ENCODE measurements at places on chromosomes 12 and 14. TPM values are rescaled to one million over a fixed set of nuclear protein-coding genes. Genes with fewer than 3 reads are reported as not detected.

GRCh38 chr12:125194163-125194773 is 129.0 kb downstream of the AACS start:
- no peak for DNase-seq
- H3K36me3 ChIP-seq: no peaks in the 10 kb centered on the region
- H3K4me1 ChIP-seq: no peaks in the 10 kb centered on the region
- peaks cover 25% of the 10 kb centered on the region for H3K27me3 ChIP-seq
- H3K4me3 ChIP-seq: no peak overlapping the region

DNA sequence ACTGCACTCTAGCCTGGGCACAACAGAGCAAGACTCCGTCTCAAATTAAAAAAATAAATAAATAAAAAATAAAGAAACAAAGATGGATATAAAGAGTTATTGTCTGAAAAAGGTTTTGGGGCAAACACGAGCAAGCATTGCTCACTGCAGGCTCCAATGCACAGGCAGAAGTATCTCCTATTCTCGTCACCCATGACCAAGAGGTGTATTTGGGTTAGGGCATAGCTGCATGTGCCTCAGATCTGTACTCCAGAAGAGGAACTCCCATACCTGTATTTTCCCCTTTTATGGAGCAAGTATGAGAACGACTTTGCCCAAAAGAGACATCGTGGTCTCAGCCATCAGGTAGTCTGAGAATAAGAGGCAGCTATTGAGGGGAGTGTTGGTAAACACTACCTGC is 10.2 kb upstream of the TCP11L2 start:
- H3K27me3 ChIP-seq: no peaks in the 10 kb centered on the region
- H3K36me3 ChIP-seq: no peaks in the 10 kb centered on the region
- H3K4me3 ChIP-seq: no peak overlapping the region
- no peak for DNase-seq

DNA sequence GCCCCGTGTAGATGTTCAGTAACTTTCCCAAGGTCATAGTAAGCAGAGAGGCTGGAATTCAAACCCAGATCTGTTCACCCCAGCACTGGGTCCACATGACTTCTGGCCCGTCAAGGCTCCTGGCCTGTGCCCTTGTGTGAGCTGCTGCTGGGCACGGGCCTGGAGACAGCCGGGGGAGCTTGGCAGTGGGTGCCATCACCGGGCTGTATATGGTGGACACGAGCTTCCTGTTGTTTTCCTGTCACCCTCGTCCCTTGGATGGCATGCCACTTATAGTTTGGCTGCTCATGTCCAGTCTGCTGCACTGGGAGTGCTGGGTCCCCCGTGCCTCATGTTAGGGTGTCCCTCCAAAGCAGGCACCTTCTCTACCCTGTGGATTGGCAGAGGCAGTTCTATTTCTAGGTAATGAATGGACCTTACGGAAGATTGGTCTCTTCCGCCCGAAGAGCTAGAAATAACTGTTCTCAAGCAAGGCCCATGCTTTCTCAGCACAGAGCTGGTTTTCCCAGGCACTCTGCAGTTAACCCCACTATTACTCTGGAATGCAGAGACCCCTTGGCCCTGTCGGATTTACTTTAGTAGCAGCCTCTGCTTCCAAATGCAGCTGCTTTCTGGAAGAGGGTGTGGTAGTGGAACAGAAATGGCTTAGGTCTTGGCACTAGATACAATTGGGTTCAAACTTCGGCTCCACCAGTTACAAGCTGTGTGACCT is 44.3 kb downstream of the ELK3 start:
- no peaks in the 10 kb centered on the region for H3K27me3 ChIP-seq
- H3K36me3 ChIP-seq: no peaks in the 10 kb centered on the region
- no peak overlapping the region for H3K27ac ChIP-seq
- DNase-seq: no peak
- H3K4me1 ChIP-seq: peaks cover 3% of the 10 kb centered on the region

DNA sequence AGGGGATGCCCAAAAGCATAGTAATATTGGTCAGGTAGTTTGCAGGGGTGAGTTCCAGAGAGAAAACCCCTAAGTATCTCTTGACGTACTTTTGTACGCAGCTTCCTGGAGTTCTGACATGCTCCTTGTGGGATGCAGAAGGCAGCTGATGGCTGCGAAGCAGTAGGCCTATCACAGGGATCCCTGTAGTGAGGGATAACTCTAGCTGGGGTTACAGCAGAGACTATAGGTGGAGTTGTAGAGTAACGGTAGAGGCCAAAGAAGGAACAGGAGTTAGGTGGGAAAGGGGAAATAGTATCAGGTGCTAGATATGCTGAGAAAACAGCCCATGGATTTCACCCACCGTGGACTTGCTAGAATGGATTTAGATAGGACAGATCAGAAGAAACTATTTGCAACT is 37.3 kb downstream of the MGST1 start:
- no peak overlapping the region for H3K4me3 ChIP-seq
- no peak for DNase-seq
- no peaks in the 10 kb centered on the region for H3K36me3 ChIP-seq
- H3K27me3 ChIP-seq: no peaks in the 10 kb centered on the region
- H3K27ac ChIP-seq: no peak overlapping the region
- peaks cover 4% of the 10 kb centered on the region for H3K4me1 ChIP-seq

DNA sequence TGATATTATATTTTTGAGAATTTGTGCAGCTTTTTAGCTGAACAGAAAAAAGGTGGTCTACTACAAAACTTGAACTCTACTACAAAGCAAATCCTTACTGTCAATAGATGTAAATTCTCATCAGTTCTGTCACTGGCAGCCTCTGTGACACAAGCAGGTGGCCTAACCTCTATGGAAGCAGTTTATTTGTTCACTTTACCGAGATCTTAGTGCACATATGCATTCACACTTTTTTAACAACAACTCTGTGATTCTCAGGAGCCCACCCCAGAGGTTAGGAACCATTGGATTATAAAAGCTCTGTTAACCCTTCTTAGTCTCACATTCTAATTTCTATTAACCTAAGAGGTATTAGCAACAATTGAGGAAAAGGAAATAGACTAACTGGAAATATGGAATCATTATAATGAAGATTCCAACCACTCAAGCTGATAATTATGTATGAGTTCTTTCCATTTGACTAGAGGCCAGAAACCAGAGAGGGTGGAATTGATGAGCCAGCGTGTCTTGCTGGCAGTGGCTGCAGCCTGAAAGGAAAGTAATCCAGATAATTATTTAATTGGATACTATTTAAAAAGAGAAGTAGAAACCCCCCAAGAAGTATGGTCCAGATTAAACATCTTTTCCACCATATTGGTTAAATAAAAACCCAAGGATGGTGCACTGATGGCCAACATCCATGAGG is 451.1 kb downstream of the TMEM117 start:
- no peaks in the 10 kb centered on the region for H3K36me3 ChIP-seq
- H3K4me3 ChIP-seq: no peak overlapping the region
- no peaks in the 10 kb centered on the region for H3K4me1 ChIP-seq
- H3K27ac ChIP-seq: no peak overlapping the region
- DNase-seq: no peak
- no peaks in the 10 kb centered on the region for H3K27me3 ChIP-seq

The OR6C2 gene
- total RNA-seq: not detected
